ENCODE measurements at places on chromosomes 4 and X.

DNA sequence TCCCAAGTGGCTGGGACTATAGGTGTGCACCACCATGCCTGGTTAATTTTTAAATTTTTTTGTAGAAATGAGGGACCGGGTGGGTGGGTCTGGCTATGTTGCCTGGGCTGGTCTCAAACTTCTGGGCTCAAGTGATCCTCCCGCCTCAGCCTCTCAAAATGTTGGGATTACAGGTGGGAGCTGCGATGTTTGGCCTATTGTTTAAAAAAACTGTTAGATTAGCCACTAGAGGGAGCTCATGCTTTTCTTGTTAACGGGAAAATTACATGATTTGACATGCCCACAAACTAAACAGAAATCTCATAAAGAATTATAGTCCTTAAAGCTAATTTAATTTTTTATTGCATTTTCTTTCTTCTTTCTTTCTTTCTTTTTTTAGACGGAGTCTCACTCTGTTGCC is 5.0 kb upstream of the SDAD1 start:
- DNase-seq = peak; percentile 1

DNA sequence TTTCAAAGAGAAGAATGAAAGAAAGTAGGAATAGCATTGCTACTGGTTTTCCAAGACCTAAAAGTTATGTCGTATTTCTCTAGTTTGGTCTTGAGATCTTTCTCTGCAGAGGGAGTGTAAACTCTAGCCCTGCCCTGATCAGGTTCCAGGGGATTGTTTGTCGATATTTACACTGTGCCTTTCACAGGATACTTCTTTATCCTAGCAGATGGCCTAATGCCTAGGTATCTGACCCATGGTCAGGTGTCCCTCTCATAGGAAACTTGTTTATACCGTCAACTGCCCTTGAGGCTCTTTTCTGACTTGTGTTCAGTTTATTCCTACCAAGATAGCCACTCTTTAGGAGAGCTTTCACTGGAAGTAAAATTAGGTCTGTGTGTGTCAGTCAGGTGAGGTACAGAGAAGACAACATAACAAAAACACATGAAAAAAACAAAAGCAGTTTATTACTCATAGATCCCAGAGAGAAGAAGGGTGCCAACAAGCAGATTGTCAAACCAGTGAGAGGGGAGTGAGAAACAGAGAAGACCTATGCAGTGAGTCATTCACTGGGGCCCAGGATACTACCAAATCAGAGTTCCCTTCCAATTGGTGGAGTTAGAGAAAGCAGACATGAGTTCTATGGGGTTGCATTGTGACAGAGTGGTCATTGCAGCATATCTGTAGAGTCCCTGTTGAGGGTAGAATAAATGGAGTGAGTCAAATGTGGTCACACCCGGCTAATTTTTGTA is 40.6 kb upstream of the THOC2 start:
- DNase-seq = no peak

DNA sequence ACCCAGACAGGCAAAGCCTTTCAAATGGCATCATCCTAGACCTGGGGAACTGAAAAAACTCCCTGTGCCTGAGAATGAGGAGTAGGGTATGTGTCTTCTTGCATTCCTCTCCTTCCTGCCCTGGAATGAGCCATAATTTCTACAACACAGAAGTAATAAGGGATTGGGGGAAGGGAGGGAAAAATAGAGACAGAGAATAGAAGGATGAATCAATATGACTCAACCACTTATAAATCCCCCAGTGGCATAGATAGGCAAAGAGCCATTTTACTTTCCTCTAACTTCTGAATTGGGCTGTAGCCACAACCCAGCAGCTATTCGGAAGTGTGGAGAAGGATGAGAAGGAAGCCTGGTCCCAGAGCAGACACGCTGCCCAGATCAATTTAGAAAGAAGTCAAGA is 99.9 kb downstream of the NHS start:
- DNase-seq = no peak

GRCh38 chr4:174324725-174325124 is 41.0 kb downstream of the CEP44 start:
- no peak for DNase-seq

DNA sequence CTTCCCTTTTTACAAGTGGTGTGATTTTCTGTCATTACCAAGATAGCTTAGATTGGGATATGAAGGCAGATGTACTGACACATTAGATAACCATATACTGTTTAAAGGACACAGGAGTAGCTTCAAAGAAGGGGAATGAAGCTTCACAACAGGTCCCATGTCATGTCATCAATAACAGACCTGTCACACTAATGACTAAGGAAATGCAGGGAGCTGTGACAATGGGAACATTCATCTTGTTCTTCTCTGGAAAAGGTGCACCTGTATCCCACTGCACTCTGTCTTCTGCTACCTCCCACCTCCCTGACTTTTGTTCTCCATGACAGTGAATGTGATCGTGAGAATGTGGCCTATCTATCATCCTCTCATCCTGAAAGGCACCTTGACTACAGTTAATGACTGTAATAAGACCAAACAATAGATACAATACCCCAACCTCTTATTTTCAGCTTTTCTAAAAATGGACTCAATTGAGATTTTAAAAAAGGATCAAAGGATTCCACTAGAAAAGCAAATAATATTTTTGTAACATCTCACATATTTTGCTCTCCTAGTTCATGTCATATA is 472.5 kb downstream of the STPG2 start:
- DNase-seq = no peak

- no peak for DNase-seq
Measured at GRCh38 chr4:125541836-125542385, 227.2 kb downstream of the FAT4 start.

- DNase-seq = no peak
Measured at GRCh38 chr4:48683784-48684666, 96.1 kb downstream of the FRYL start.

DNA sequence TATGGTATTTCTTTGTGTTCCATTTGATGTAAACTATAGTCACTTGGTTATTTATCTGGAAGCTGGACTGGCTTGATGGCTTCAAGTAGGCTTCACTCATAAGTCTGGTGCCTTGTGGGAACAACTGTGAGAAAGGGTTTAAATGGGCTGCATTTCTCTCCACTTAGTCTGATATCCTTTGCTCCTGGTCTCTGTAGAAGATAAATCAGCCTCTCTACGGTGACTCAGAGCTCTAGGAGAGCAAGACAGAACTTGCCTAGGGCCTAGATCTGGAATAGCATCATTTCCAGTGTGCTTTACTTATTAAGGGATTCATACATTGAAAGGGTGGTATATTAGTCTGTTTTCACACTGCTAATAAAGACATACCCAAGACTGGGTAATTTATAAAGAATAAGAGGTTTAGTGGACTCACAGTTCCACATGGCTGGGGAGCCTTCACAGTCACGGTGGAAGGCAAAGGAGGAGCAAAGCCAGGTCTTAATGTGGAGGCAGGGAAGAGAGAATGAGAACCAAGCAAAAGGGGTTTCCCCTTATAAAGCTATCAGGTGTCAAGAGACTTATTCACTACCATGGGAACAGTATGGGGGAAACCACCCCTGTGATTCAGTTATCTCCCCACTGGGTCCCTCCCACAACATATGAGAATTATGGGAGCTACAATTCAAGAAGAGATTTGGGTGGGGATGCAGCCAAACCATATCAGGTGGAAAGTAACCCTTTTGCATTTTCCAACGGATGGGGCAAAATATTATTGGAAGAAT is 1746.4 kb upstream of the PCDH7 start:
- no peak for DNase-seq

- DNase-seq = no peak
Measured at GRCh38 chr4:42637867-42638266, 19.0 kb downstream of the ATP8A1 start.

Data from SW 1271 (cell line).